ENCODE measurements at places on chromosomes 5 and 9.

DNA sequence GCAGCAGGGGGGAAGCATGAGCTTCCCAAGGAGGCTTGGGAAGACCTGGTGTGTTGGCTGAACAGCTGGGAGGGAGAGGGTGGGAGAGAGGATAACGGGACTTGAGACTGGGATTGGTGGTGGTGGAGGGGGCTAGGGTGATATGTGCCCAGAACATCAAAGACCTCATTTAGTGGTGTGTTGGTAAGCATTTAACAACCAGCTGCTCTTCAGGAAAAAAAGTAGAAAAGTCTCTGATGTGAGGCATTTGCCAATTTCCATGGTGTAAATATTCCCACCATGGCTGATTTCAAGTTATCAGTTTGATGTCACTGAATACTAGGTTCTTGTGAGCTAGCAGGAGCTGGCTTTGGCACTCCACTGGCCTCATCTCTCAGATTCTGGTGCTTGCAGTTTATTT lies 170.8 kb downstream of the MACROH2A1 start:
- H3K27ac ChIP-seq = no peak overlapping the region
- peaks cover 26% of the 10 kb centered on the region for H3K27me3 ChIP-seq
- H3K36me3 ChIP-seq = no peaks in the 10 kb centered on the region
- H3K4me1 ChIP-seq = no peaks in the 10 kb centered on the region
- DNase-seq = no peak
- no peak overlapping the region for H3K4me3 ChIP-seq

DNA sequence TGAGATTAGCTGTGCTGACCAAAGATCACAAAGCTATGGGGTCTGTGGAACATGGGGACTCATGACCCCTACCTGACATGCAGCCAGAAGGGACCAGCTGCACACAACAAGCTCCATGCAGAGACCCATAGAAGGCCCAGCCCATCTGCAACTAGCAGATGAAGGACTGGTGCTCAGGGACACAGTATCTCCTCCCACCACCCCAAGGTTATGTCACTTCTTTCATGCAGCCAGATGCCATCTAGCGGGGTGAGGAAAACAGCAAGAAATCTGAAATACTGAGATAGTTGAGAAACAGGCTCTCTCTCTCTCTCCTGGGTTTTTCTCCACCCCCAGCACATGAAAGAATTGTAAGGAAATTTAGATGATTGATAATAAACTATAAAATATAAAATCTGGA lies 161.3 kb upstream of the DAPK1 start:
- H3K4me3 ChIP-seq = no peak overlapping the region
- peaks cover 48% of the 10 kb centered on the region for H3K27me3 ChIP-seq
- no peaks in the 10 kb centered on the region for H3K36me3 ChIP-seq
- no peak for DNase-seq
- H3K4me1 ChIP-seq = peaks cover 7% of the 10 kb centered on the region

DNA sequence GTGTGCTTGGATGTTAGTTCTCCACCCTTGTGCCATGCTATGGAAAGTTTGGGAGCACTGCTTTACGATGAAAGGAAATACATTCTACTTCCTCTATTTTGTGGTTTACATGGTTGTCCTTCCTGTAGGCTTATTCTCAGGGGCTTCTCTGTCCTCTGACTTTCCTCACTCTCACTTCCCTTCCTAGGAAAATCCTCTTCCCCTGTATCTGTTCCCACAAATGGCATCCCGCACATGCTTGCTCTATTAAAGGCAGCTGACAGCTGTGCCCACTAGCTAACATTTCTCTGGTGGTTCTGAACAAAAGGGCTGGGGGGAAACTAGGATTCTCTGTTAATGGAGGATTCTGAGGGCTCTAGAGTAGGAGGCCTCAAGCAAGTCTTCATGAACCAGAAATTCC lies 52.4 kb downstream of the FAM170A start:
- no peaks in the 10 kb centered on the region for H3K27me3 ChIP-seq
- no peak overlapping the region for H3K27ac ChIP-seq
- H3K4me1 ChIP-seq = no peaks in the 10 kb centered on the region
- H3K36me3 ChIP-seq = no peaks in the 10 kb centered on the region
- H3K4me3 ChIP-seq = no peak overlapping the region

- H3K4me1 ChIP-seq = no peaks in the 10 kb centered on the region
- peaks cover 2% of the 10 kb centered on the region for H3K36me3 ChIP-seq
- H3K27ac ChIP-seq = no peak overlapping the region
- no peak overlapping the region for H3K4me3 ChIP-seq
- no peaks in the 10 kb centered on the region for H3K27me3 ChIP-seq
Observed at GRCh38 chr9:19138084-19138483, 10.8 kb upstream of the PLIN2 start.

- H3K27ac ChIP-seq = no peak overlapping the region
- no peak overlapping the region for H3K4me3 ChIP-seq
- DNase-seq = no peak
- H3K36me3 ChIP-seq = no peaks in the 10 kb centered on the region
Observed at GRCh38 chr9:117278020-117278419, 136.8 kb downstream of the ASTN2 start.

DNA sequence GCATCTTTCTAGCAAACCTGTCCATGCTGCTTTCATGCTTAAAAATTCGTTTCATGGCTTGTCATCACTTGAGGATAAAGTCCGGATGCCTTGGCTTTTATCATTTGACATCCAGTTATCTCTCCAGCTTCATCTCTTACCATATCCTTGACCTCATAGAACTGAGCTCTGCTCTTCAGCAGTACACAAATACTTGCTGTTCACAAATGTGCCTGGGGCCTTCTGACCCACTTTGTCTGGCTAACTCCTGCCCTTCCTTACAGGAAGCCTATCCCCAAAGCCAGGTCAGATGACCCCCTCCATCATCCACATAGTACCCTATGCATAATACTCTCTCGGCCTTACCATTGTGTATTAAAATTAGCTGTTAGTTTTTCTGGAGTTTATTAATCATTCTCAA lies 249.1 kb downstream of the SAXO1 start:
- no peak overlapping the region for H3K4me3 ChIP-seq
- no peak for DNase-seq
- H3K4me1 ChIP-seq = no peaks in the 10 kb centered on the region
- no peak overlapping the region for H3K27ac ChIP-seq
- H3K27me3 ChIP-seq = peaks cover 16% of the 10 kb centered on the region

GRCh38 chr5:31706186-31706585 lies 67.3 kb downstream of the PDZD2 start:
- no peak overlapping the region for H3K27ac ChIP-seq
- no peak overlapping the region for H3K4me3 ChIP-seq
- no peak for DNase-seq
- no peaks in the 10 kb centered on the region for H3K4me1 ChIP-seq
- no peaks in the 10 kb centered on the region for H3K36me3 ChIP-seq

GRCh38 chr9:136484153-136485048 lies 1.6 kb upstream of the SEC16A start:
- H3K4me3 ChIP-seq = peak overlapping the region; percentile 51
- H3K27me3 ChIP-seq = no peaks in the 10 kb centered on the region

DNA sequence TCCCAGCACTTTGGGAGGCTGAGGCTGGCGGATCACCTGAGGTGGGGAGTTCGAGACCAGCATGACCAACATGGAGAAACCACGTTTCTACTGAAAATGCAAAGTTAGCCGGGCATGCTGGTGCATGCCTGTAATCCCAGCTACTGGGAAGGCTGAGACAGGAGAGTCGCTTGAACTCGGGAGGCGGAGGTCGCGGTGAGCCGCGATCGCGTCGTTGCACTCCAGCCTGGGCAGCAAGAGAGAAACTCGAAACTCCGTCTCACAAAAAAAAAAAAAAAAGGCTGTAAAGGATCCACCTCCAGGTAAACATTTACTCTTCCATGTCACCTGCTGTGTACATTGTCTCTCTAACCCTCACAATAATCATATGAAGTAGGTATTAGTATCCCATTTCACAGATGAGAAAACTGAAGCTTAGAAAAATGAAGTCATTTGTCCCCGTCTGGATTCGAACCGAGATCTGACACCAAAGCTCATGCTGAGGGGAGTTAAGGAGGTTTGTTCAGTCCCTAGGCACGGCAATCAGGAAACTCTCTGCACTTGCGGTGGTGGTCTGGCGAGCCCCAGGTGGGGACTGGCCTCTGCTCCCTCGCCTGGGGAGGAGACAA lies 494 bp upstream of the DOCK2 start:
- no peaks in the 10 kb centered on the region for H3K27me3 ChIP-seq
- peaks cover 47% of the 10 kb centered on the region for H3K4me1 ChIP-seq
- H3K36me3 ChIP-seq = peaks cover 12% of the 10 kb centered on the region
- DNase-seq = no peak
- peak overlapping the region; percentile 98 for H3K4me3 ChIP-seq

- H3K4me1 ChIP-seq = peaks cover 10% of the 10 kb centered on the region
- H3K36me3 ChIP-seq = no peaks in the 10 kb centered on the region
- peak overlapping the region; percentile 15 for H3K4me3 ChIP-seq
- peak; percentile 25 for DNase-seq
- peaks cover 87% of the 10 kb centered on the region for H3K27me3 ChIP-seq
- H3K27ac ChIP-seq = no peak overlapping the region
Observed at GRCh38 chr9:21395778-21396717, 10.8 kb upstream of the IFNA2 start.

DNA sequence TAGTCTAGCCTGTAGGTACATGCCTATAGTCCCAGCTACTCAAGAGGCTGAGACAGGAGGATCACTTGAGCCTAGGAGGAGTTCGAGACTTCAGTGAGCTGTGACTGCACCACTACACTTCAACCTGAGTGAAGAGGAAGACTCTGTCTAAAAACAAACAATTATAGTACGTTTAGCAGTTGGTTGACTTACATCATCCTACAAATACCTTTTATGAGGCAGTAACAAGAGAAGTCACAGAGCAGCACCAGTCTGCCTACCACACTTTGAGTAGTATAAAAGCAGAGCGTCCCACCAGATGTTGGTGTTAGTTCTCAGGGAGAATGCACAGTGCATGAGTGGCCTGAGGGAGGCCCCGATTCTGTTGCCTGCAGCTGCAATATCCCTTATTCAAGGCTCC lies 16.1 kb downstream of the ZFR start:
- peaks cover 50% of the 10 kb centered on the region for H3K4me1 ChIP-seq
- no peaks in the 10 kb centered on the region for H3K27me3 ChIP-seq
- no peak overlapping the region for H3K4me3 ChIP-seq
- no peak overlapping the region for H3K27ac ChIP-seq

DNA sequence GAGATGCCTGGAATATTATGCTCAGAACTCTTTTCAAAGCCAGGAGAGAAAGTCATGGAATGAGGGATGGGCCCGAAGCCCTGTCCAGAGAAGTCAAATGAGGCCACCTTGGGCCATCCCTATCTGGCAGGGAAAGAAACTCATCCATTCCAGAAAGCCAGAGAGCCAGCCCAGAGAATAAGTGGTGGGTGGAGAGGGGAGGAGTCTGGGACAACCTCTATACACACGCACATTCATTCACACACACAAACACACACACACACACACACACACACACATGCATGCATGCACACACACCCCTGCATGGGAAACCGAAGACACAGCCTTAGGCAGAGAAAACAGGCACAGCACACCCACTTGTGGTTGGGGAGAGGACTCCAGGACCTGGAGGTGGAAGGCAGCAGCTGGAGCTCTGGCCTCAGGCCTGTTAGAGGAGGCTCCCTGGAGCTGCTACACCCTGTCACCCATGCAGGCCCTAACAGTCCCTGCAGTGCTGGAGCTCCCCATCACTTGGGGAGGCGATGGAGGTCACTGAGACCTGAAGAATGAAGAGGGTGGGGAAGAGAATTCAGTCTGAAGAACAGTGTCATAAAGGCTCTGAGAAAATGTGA lies 38.0 kb downstream of the TGFBI start:
- H3K4me3 ChIP-seq = no peak overlapping the region
- no peaks in the 10 kb centered on the region for H3K27me3 ChIP-seq
- H3K27ac ChIP-seq = no peak overlapping the region
- H3K4me1 ChIP-seq = no peaks in the 10 kb centered on the region
- H3K36me3 ChIP-seq = peaks cover 6% of the 10 kb centered on the region
- DNase-seq = no peak

- no peaks in the 10 kb centered on the region for H3K36me3 ChIP-seq
- no peak for DNase-seq
- peaks cover 45% of the 10 kb centered on the region for H3K27me3 ChIP-seq
- no peak overlapping the region for H3K27ac ChIP-seq
Observed at GRCh38 chr9:74907085-74907484, 19.4 kb upstream of the TRPM6 start.

DNA sequence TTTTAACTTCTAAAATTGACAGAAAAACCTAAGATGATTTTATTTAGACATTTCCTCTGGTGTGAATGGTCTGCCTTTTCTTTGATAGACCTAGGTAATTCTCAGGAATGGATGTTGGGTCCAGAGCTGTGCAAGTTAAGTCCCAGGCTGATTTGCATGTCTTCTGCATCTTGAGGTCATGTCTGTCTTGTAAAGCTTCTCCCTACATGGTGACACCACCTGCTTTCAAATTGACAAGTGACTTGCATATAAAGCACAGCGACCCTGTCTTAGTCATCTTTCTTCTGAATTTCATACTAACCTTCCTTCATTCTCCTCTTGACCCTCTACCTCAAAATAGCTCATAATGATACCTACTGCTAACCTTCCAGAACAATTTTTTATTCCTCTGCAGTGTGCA lies 29.2 kb downstream of the OSTF1 start:
- no peak for DNase-seq
- no peaks in the 10 kb centered on the region for H3K27me3 ChIP-seq
- H3K4me3 ChIP-seq = no peak overlapping the region
- H3K36me3 ChIP-seq = peaks cover 8% of the 10 kb centered on the region
- peaks cover 62% of the 10 kb centered on the region for H3K4me1 ChIP-seq

DNA sequence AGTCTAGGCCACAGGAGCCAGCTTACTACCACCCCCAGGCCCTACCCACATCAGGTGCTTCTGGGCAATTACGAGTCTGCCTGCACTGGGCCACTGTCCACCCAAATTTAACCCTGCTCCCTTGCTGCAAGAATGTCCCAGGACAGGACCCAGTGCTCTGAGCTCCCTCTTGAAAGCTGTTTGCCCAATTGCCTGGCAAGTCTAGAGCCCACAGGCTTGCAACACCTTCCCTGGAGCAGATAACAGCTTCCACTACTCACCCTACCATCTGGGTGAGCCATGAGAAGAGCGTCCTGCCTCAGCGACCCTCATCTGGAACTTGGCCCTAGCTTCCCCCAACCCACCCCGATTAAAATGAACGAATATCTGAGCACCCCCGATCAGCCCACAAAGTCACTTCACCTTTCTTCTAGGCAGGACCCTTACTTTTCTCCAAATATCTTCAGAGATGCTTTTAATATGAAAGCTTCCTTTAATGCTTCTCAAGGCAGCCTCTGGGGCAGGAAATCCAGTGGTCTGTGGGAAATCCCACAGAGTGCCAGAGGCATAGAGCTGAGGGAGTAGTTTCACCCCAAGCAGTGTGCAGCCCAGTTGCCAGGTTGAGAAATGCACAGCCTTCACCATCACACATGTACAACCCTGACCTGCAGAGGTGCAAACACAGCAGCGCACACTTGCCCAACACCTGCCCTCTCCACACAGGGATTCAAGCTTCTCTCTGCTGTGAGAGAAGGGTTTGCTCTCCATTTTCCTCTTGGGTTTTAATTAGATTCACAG lies 10.6 kb downstream of the ACSL6 start:
- no peak for DNase-seq
- H3K36me3 ChIP-seq = peaks cover 2% of the 10 kb centered on the region
- H3K4me1 ChIP-seq = peaks cover 51% of the 10 kb centered on the region
- H3K27ac ChIP-seq = no peak overlapping the region
